ENCODE measurements at places on chromosomes 16 and 17.

DNA sequence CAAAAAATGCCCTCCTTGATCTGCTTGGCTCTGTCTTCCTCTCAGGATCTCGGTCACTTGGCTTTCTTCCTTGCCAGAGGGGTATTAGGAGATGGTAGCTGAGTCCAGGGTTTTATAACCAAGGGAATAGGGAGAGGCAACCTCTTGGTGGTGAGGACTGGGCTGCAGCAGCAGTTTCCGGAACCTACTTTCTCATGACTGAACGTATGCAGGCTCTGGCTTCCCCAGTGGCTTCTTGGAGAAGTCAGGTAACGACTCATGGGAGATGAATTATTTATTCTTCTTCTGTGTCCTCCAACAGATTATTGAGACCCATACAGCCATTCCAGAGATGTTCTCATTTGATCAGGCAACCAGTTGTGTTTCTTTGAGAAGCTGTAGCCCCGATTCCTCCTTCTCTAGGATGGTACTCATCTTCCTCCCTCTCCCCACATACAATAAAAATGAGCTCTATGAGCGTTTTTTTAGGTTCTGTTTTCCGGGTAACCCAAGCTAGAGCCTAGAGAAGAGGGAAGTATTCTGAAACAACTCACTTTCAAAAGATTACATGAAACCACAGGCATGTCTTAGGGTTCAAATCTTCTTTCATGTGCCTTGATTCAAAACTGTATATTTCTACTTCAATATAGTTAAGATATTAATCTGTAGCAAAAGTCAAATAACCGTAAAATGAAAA lies 22.3 kb upstream of the DHX40 start:
- DNase-seq = no peak

DNA sequence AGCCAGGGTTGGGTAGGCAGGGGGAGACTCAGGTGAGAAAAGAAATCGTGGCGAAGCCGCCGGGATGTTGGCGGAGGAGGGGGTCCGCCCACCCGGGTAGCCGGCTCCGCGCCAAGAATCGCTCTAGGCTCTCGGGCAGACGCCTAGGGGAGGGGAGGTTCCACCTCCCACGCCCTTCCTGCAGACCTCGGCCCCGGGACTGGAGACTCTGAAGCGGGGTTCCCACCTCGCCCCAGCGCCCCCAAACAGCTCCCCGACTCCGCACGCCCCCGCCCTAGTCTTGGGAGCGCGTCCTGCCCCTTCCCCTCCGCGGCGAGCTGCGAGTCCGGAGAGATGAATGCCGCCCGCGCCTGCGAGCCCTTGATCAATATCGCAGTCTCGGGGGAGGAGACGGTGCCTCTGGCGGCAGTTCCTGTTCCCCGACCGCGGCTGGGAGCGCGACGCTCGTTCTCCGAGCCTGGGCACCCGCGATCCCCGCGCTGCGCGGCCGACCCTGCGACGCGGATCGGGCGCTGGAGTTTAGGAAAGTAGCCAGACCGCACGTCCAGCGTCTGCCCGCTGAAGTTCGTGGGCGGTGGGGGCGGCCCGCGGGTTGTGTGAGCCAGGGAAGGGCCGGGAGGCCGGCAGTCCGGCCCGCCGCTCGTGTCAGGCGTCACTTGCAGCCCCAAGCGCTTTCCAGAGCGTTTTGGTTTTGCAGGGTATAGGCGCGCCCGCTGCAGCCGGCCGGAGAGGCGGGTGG lies 790 bp downstream of the CRHR1 start:
- peak; percentile 29 for DNase-seq

DNA sequence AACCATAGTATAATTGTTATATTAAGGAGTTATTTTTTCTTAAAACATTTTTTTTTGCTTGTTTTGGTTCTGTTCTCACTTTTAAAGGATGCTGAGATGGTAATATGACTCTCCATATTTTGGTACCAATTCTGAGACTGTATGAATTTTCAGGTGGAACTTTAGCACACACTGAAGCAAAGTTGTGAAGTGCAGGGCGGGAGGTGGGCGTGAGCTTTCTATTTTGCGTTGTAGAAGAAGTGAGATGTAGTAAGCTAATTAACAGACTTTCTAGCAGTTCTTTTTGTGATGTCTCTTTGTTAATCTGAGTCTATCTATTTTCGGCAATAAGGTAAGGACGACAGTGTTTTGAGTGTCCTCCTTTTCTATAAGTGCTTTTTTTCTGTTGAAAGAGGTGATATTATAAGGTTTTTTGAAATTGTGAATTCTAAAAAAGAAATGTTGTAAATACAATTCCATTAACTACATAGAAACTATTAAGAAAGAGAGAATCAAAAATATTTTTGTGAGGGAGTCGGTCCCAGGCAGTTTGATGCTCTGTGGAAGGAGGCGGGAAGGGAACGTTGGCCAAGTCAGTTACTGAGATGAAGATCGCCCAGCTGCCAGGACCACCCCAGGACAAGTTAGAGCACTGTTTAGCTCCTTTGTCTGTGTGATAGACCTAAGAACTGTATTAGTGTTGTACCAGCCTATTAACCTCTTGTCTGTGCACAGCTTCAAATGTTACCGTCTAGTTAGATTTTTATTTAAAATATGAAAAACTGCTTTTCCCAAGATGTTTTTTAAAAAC lies 65.0 kb downstream of the CCDC182 start:
- no peak for DNase-seq

DNA sequence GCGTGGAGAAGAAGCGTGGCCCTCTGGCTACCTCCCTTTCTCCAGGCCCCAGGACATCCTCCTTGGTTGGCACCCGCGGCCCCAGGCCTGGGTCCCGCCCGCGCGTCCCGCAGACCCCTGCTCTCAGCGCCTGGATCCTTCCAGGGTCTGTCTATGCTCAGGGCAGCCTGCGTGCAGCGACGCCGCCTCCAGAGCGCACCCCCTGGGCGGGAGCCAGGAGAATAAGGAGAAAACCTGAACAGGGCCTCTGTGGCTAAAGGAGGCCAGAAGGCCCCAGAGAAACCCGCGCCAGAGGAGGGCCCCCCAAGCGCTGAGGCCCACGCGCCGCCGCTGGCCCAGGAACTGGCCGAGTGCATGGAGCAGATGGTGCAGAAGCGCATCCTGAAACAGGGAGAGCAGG lies 40.4 kb upstream of the DNAJA2 start:
- DNase-seq = no peak

- no peak for DNase-seq
These were observed 151.9 kb downstream of the SALL1 start for GRCh38 chr16:50999181-50999580.

DNA sequence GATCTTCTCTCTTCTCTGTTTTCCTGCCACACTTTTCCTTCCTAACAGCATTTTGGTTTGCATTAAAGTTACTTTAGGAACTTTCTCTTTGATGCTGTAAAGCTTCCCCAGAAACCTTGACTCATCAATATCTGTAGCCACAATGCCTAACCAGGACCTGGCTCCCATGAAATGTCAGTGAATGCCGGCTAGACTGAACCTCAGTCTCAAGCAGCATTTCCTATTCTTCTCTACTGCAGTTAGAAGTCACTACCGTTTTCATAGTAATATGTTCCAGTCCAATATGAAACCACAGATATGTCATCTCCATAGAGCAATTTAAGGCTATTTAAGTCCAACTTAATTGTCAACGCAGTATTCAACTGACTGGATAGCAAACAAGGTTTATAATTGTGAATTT lies 28.9 kb downstream of the ITFG1 start:
- DNase-seq = peak; percentile 16

DNA sequence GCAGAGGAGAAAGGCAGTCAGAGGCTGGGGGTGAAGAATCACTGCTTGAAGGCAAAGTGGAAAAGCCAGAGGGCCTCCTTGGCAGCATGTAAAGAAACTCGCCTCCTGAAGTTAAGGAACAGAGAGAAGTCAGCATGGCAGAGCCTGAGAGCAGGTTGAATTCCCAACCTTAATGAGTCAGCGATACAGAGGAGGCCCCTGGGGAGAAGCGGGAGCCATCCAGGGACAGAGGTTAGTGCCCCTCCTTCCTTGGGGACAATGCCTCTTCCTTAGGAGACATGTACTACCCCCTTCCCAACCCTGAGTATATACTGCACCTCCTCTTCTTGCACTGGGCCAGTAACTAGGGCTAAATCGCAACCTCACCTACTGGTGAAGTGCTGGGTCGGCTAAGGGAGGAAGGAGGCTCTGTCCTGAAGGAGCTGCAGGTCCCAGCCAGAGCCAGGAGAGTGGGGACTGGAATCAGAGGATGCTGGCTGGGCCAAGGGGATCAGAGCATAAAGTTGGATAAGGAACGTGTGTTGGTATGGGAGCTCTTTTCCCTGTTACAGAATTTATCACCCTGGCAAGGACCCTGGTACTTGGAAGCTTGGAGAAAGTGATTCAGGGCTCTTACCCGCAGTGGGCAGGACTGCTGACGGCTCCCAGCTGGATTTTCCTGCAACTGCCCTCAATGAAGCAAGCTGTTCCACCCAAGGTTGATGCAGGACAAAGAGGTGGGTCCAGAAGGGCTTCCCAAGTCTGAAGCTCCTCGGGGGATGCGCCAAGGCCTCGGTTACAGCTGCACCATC lies 5.4 kb upstream of the AANAT start:
- DNase-seq = no peak

DNA sequence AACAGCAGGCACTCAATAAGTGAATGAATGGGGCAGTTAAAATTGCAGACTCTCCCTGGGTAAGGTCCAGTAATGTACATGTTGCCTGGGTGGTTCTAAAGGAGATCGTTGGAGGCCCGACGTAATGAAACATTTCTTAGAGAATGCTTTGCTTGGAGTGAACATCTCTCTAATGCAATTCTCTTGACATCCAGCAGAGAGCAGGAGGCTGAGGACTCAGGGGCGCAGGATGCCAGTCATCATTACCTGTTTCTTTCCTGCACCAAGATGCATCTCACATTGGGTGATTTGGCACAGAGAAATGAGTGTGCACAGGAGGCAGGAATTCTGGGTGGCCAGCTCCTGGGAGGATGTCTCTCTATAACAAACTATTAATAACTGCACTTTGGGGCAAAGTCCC lies 130.3 kb upstream of the RBBP6 start:
- no peak for DNase-seq

DNA sequence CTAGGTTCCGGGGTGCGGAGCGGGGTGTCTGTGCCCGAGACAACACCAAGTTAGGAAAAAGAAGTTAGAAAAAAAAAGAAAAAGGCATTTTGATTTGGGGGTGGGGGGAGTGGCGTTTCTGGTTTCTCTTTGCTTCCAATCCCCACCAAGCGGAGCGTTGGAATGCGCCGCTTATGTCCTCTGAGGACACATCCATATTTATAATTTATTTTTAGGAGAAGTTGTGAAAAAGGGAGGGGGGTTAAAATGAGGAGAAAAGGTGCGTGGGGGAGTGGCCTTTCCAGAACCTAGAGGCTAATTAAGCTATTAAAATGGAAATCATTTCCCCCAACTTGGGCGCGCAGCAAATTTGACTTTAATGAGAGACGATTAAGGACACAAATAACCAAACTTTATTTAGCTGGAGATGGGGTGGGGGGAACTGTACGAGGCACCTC lies 232.1 kb downstream of the MRTFB start:
- DNase-seq = no peak

GRCh38 chr17:42422958-42423712 lies at the start of gene CAVIN1:
Gene CAVIN1 (minus strand): TSS chr17:42423256. CDS start chr17:42423097, 159 bp downstream.
- DNase-seq = no peak

Measured in NCI-H1930 (cell line).